ENCODE measurements at places on chromosomes 6 and 20.

DNA sequence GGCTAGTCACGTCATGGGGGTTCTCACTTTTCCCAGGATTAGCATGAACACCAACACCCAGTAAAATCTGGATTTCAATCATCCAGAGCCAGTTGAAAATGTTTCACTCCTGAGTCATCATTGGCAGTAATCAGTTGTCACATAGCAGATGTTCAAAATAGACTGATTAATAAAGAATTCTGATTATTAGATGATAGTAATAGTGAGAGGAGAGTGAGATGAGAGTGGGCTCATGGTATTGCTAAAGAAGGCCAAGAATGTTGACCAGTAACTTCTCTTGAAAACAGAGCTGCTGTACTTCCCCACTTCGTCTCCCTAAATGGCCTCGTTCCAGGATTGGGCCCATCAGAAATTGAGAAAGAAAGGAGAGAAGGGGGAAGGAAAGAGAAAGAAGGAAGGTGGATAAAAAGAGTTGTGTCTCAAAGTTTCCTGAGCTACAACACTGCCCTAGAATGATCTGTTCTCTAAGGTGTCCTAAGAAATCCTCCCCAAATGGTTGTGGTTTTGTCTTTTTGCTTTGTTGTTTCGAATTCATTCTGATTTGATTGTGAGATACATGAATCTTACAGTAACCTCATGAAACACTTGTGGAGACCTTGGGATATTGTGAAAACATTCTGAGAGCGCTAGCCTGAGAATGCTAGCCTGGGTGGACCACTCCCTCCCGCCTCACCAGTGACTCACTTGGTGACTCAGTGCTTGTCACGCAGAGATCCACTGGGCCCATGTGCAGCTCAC lies 502.2 kb upstream of the JARID2 start:
- no peaks in the 10 kb centered on the region for H3K36me3 ChIP-seq
- peak; percentile 79 for DNase-seq
- no peaks in the 10 kb centered on the region for H3K4me1 ChIP-seq

DNA sequence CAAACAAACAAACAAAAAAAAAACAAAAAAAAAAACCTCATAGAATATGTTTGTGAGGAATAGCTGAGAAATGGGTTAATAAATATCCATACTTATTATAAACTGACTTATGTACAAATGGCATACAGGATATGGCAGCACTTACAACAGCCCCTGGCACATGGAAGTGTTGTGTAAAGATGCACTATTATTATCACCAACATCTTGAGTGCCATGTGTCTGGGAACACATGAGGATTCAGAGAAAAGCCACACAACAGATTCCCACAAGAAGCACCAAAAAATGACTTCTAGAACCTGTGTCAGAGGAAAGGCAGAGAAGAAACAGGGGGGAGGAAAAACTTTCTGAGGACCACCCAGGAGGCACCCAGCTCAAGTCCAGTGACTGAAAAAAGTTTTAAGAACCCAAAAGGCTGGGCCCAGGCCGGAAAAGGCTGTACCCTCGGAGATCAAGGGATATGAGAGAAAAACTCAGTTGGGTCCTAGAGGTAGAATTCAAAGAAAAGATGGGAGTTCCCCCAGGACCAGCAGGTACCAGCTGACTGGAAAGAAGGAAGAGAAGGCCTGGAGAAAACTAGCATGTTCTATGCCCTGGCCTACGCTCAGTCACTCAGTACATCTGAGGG lies 9.4 kb upstream of the TAF8 start:
- no peak overlapping the region for H3K4me3 ChIP-seq
- H3K27ac ChIP-seq, result peak overlapping the region; percentile 36
- no peaks in the 10 kb centered on the region for H3K27me3 ChIP-seq
- H3K36me3 ChIP-seq, result no peaks in the 10 kb centered on the region
- H3K4me1 ChIP-seq, result peaks cover 23% of the 10 kb centered on the region
- no peak for DNase-seq

- no peaks in the 10 kb centered on the region for H3K27me3 ChIP-seq
- H3K36me3 ChIP-seq, result no peaks in the 10 kb centered on the region
- no peak overlapping the region for H3K4me3 ChIP-seq
Observed at GRCh38 chr6:145384503-145384902, 350.8 kb downstream of the EPM2A start.

DNA sequence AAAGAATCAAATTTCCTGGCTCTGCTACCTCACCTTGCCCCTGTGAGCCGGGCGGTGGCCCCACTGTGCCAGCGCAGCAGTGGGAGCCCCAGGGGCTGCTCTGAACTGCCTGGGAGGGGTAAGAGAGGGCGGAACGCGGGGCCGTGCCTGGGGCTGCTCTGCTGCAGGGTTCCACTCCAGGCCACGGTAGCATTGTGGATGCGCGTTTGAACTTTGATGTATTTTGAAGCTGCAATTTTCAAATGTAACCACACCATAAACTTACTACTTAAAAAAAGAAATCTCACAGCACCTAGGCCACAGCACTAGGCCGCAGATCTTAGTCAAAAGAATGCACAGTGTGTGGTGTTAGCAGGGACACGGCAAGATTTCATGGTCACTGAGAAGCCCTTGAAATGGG lies 57.5 kb downstream of the PRDM1 start:
- H3K27ac ChIP-seq, result no peak overlapping the region
- DNase-seq, result no peak
- H3K27me3 ChIP-seq, result no peaks in the 10 kb centered on the region

DNA sequence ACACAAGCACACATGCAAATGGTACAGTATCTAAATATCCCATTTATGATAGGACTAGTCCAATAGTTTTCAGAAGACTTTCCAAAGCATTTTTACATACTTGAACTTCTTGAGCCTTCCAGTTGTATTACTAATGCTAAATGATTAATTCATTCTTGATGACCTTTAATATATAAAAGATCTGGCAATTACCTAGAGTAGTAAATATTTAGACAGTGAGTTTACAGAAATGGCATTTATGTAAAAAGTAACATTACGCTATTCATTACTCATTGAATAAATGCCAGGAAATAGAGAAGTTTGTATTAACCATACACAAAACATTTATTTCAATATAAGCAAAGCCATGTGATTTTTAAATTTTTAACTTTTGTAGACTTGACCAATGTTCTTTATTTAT lies 158.8 kb downstream of the DST start:
- no peaks in the 10 kb centered on the region for H3K4me1 ChIP-seq
- no peaks in the 10 kb centered on the region for H3K27me3 ChIP-seq
- no peak for DNase-seq
- peaks cover 100% of the 10 kb centered on the region for H3K36me3 ChIP-seq

DNA sequence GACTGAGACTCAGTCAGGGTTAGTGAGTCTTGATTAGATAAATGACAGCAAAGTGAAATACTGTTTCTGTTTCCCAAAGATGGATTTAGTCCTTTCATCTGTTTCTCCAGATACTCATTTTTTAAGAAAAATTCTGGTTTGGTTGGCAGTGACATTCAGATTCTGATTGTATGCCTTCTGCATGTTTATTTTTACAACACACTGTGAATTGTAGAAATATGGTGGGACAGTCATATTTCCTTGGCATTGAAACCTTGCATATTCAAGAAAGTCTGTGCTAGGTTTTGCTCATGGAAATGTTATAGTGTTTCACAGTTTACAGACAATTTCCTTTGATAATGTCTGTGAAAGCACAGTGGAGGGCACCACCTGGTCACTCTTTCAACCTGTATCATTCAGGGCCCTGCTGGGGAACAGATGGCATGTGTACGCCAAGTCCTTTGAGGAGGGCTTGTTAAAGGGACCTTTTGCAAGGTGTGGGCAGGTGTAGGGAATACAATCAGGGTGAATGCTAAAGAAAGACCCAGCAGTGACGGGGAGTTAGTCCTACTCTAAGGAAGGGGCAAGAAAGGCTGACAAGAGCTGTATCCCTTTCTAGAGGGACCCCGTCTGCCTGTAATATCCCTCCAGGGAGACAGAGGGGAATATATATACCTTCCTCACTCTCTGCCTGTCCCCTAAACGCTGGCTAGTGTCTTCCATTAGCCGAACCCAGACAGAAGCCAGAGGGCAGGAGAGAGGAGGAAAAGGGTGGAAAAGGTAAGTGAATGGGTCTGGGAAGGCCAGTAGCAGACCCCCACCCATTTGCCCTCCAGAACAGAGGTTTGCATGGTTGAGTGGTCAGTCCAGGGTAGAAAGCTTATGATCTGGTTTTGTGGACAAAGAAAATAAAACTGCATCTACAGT lies 10.2 kb downstream of the PLCB4 start:
- no peak overlapping the region for H3K4me3 ChIP-seq
- H3K36me3 ChIP-seq, result no peaks in the 10 kb centered on the region
- no peak for DNase-seq
- H3K27ac ChIP-seq, result no peak overlapping the region

DNA sequence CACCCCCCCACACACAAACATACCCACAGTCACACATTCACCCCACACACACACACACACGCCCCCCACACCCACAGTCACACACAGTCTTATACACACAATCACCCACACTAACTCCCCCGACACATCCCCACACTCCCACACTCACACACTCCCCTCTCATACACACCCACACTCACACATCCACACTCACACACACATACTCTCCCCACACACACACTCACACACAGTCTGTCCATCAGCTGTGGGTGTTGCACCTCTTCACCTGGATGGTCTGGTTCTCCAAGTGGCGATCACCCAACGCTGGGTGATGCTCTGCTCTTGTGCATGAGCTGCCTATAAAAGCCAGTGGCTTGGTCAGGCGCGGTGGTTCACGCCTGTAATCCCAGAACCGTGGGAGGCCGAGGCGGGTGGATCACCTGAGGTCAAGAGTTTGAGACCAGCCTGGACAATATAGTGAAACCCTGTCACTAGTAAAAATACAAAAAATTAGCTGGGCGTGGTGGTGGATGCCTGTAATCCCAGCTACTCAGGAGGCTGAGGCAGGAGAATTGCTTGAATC lies 158.9 kb downstream of the SMOC2 start:
- H3K27ac ChIP-seq, result no peak overlapping the region
- H3K27me3 ChIP-seq, result peaks cover 17% of the 10 kb centered on the region
- no peaks in the 10 kb centered on the region for H3K4me1 ChIP-seq
- H3K4me3 ChIP-seq, result no peak overlapping the region
- no peaks in the 10 kb centered on the region for H3K36me3 ChIP-seq
- DNase-seq, result no peak

DNA sequence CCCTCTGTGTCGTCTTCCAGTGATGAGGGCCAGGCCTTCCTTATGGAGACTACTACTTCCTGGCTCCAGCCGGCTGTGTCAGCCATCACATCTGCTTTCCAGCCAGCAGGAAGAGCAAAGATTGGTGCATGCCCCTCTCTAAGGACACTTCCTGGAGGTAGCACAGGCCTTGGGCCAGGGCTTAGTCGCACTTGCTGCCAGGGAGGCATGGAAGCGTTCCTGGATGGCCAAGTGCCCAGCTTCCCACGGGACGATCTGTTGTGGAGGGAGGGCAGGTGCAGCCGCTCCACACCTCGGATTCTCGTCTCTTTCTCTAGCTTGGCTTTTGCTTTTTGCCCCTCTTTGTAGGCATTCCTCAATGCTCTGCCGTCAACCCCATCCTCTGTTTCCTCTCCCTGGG lies 11.9 kb downstream of the ERMARD start:
- H3K4me1 ChIP-seq, result no peaks in the 10 kb centered on the region
- no peaks in the 10 kb centered on the region for H3K27me3 ChIP-seq
- H3K4me3 ChIP-seq, result no peak overlapping the region
- peak; percentile 64 for DNase-seq
- peaks cover 13% of the 10 kb centered on the region for H3K36me3 ChIP-seq
- no peak overlapping the region for H3K27ac ChIP-seq

DNA sequence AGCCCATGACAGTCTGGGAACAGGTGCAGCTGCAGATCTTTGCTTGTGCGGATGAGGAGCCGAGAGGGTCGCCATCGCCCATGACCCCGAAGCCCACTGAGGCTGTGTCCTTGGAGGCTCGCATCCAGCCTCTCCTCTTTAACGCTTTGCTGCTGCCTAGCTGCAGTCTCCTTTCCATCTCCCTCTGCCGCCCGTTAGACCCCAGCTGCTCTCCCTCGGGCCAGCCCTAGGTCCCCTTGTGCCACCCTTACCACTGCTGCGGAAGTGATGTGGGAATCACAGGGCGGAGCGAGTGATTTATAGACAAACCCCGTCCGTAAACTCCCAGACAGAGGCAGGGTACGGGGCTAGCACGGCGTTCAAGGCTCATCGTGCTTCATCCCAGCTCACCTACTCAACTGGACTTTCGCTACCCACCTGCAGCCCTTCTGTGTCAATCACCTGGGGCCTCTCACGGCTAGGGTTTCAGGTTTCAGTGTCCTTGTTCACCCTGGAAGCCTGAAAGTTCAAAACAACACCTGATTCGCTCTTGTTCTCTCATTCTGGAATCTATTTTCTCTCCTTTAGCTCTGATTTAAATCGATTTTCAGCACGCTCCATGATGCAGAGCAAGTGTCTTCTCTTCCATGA lies 76.1 kb downstream of the PAX1 start:
- no peaks in the 10 kb centered on the region for H3K4me1 ChIP-seq
- no peaks in the 10 kb centered on the region for H3K27me3 ChIP-seq
- DNase-seq, result no peak
- H3K4me3 ChIP-seq, result no peak overlapping the region

DNA sequence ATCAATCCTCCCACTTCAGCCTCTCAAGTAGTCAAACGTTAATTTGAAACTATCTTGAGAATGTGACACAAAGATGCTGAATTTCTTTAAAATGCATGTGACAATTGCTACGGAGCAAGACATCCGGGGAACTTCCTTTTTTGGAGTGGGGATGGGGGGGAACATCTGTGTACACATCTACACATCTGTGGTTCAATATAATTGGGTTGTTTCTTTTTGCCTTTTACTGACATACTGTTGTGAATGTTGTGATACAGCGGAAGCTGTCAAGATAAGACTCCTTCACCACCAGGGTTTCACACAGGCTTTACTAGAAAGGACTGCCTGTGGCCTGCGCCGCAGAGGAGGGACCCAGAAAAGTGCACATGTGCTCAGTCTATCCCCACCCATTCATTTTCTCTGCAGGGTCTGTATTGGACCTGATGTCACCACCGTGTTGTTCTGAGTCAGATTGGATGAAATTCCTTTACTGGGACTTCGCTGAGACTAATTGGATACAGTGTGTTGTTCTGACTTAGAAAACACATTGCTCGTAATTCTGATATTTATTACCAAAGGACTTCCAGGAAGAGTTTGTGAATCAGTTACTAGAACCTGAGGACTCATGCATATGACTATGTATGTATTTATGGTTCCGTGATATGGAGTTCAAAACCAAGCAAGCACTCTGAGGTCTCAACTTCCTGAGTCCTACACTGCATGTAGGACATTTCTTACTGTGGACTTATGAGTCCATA lies 98.7 kb upstream of the SGK1 start:
- H3K36me3 ChIP-seq, result no peaks in the 10 kb centered on the region
- DNase-seq, result no peak
- no peak overlapping the region for H3K27ac ChIP-seq

GRCh38 chr6:100472674-100473073 lies 8.0 kb upstream of the SIM1 start:
- H3K27ac ChIP-seq, result no peak overlapping the region
- no peaks in the 10 kb centered on the region for H3K4me1 ChIP-seq
- H3K27me3 ChIP-seq, result no peaks in the 10 kb centered on the region

GRCh38 chr6:53916804-53917463 lies 122.1 kb downstream of the LRRC1 start:
- no peaks in the 10 kb centered on the region for H3K27me3 ChIP-seq
- no peak for DNase-seq
- no peak overlapping the region for H3K4me3 ChIP-seq
- H3K27ac ChIP-seq, result no peak overlapping the region
- H3K4me1 ChIP-seq, result no peaks in the 10 kb centered on the region

Measured in psoas muscle (tissue), 8 donors.